ENCODE measurements at places on chromosomes 4 and X.

DNA sequence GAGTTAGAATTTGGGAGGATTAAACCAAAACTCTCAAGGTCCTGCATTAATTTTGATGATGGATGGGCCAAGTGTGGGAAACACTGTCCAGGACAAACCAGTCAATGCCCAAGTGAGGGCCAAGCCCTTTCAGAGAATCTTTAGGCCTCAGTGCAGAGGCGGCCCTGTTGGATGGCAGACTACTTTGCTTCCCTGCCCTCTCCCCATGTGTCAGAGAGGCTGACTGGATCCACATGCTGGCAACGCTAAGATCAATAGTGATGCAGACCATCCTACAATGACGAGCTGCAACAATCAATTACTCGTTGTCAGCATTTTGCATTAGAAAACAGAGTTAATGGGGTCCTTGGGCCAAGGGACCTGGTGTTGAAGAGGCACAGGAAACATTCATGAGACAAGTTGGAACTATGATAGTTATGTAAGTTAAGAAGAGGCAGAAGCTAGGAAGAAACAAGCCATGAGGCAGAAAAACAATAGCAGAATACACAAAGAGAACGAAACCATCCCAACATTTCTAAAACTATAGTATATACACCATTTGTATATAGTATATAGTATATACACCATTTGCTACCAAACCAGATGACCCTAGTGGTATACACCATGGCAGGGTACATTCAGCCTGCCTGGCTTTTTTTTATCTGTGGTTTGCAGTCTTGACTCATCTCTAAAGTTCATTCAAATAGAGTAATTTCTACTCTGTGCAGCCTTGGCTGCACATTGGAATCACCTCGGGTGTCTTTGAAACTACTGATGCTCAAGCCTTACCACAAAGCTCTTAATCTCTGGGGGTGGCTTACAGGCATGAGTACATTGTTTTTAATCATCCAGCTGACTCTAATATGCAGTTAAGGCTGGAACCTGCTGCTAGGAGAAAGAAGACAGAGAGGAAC lies 147.7 kb upstream of the GYPA start:
- no peak for DNase-seq

DNA sequence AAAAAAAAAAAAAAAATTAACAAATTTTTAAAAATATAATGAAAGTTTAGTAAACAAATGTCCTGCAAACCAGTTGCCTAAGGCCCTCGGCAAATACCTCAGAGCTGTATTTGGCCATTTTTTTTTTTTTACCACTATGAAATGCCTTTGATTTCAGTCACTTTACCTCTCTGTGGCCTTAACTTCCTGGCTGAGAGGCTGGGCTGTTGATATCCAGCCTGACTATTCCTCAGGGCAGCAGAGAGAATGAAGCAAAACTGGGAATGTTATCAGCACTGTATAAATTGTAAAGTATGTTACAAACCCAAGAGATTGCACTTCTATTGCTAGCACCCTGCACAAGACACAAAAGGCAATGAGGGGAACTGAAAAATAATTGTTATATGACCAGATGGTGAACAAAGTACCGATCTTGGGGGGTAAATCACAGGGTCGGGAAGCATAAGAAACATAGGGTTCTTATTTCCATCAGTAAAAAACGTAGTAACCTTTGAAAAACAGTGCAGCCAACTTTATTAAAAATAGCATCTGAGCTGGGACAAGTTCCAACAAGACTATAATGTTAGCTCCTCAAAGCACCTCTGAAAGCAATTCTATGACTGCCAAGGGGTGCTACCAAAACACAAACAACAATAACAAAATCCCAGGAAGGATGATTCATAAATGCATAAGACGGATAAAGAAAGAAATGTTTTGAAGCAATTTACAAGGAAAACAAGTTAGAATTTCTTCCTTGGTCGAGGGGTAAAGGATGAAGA lies 18.1 kb downstream of the USP46 start:
- no peak for DNase-seq

- no peak for DNase-seq
Measured at GRCh38 chr4:89009115-89009514, 47.9 kb downstream of the FAM13A start.

- no peak for DNase-seq
Measured at GRCh38 chrX:47577424-47577823, 4.8 kb upstream of the TIMP1 start.

DNA sequence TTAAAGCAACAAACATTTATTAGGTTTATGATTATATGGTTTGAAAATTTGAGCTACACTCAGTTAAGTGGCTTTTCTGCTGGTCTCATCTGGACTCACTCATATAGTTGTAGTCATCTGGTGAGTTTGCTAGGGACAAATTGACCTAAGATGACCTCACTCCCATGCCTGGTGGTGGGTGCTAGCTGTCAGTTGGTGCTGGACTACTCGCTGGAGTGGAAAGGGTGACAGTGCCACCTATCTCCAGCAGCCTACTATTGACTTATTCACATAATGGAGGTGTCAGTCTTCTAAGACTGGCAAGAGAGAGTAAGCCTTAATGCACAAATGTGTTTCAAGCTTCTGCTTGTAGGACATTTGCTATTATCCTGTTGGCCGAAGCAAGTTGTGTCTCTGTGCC lies 88.2 kb downstream of the TASL start:
- DNase-seq: no peak

DNA sequence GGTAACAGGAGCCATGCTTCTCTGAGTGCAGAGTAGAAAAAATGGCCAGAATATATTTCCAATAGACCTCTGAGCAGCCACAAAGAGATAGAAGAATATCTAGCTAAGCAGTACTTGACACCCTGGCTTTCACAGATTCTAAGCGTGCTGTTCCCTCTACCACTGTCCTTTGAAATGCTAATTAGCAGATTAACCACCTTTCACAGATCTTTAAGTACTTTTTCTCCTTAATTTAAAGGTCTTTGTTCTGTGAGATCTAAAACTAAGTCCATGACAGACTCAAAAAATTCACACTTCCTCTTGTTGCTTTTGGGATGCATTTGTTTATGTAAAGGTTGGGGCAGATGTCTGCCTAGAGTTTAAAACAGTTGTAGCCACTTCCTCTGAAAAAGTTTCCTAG lies 28.3 kb upstream of the MAGEC2 start:
- DNase-seq: no peak

DNA sequence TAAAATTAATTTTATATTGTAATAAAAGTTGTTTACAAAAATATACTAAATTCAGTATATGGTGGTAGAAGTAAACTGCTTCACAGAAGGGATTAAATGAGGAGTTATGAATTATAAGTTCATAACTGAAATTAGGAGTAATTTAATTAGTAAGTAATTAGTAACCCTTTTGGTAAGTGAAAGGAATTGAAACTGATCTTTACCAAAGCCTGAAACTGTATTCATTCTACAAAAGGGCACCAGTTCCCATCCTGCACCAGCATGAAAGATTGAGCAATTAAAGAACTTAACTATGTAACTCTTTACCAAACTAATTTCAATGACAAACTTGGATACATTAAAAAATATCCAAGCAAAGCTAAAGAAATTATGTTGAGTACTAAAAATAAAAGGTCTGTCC lies 8.2 kb downstream of the MED14 start:
- DNase-seq: no peak

DNA sequence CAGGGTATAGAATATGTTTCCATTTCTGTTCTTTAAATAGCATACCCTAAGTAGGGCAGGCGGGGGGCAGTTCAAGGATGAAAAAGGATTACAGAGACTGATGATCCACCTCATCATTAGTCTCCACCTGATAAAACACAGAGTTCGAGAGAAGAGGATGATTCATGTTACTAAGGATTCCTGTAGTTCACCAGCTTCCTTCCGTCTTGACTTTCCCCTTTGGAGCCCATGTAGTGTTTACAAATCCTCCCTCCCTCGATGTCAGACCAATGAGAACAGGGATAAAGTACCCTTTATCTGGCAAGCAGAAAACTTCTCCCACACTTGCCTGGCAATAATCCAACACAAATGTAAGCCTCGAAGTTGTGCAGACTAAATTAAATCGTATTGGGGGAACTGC lies 526.3 kb upstream of the FAM241A start:
- peak; percentile 13 for DNase-seq

DNA sequence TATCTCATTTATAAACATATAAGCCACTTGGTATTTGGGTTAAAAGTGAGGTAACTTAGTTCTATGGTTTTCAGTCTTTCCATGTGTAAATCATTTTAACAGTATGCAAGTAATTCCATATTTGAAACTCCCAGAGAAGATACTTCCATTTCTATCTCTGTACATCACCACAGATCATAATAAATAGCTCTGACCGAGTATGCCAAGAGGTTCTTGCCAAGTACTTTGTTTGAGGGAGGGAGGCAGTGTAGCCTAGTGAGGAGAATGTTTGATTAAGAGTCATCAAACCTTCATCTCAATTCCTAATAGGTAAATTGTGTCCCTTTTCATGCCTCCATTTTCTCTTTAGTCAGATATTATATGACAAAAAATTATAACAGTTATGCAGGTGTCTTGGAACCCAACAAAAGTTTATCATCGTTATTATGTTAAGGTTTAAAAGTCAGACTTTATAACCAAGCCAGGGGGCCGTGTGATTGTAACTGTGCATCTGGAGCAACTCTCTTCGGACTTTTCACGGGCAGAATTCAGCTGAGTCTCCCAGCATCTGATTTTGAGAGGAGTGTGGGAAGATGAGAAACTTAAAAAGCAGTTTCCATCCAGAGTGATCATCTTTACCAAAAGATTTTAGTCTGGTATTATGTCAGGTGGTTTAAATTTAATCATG lies 123.8 kb downstream of the ANK2 start:
- DNase-seq: no peak

- no peak for DNase-seq
Measured at GRCh38 chr4:42331040-42331439, 66.2 kb upstream of the SHISA3 start.

DNA sequence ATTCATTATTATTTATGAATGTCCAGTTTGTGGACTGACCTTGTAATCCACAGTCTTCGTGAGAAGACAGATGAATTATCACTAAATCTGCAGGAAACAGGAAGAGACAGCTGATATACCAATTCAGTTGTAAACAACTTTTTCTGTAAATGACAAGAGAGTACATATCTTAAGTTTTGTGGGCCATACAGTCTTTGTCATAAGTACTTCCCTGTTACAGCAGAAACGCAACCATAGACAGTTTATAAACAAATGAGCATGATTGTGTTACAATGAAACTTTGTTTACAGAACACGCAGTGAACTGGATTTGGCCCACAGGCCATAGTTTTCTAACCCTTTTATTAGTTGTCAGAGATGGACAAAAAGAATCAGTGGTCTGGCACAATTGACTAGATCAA lies 443.4 kb downstream of the PDGFC start:
- DNase-seq: no peak

GRCh38 chr4:16757080-16757521 lies 141.3 kb downstream of the LDB2 start:
- DNase-seq: no peak

DNA sequence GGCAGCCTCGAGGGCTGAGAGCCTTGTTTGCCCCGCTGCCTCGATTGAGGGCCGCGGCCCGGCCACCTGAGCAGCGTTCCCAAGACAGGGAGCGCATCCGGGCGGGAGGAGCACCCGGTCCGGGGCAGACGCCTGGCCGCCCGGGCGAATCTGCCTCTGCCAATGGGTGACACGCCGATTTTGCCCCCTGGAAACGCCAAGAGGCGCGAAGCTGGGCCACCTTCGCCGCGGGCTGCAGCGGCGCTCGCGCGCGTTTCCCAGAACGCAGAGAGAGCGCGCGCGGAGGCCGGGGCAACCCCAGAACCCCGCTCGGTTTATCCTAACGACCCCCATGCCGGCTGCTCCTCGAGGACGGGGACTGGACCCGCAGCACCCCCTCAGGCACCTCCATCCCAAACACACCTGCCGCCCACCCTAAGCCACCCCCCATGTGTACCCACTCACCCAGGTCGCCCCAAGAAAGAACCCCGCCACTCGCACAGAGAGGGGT lies 575 bp downstream of the MAP7D2 start:
- DNase-seq: no peak

- no peak for DNase-seq
Measured at GRCh38 chr4:985123-985830, 1.6 kb upstream of the IDUA start.

DNA sequence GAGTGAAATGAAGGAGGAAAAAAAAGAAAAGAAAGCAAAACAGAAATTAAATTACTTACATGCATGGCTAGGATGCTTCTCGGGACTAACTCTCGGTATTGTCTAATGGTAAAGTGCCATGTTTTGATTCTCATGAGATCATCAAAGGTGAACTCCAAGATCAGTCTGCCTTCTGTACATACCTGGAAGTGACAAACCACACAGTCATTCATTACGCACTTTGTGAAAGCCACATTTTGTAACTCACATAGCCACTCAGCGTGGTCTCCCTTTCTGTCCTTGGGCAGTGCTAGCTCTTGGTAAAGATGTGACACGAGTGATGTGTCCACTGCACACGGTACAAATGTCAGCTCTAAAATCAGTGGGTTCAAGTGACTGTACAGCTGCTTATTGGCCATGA lies 309.8 kb downstream of the LDB2 start:
- DNase-seq: peak; percentile 64

DNA sequence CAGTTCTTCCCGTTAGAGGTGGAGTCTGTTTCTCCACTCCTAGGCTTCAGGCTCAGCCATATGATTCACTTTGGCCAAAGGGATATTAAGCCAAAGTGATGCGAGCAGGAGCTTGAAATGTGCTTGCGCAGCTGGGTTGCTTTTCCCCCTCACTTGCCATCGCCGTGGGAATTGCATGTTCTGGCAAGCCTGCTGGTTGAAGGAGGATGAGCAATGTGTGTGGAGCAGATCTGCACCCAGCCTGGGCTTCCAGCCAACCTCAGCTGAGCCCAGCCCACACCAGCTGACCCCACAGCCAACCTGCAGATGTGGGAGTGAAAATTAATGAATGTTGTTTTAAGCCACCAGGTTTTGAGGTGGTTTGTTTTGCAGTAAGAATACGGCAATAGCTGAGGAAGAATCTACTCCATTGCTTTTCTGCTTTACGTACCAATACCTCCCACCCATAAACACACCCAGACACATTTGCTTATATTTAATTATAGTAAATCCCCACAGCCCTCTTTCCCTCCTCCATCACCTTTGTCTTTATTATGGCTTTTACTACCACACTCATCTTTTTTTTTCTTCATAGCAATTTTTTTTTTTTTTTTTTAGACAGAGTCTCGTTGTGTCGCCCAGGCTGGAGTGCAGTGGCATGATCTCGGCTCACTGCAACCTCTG lies 132.8 kb upstream of the FUNDC1 start:
- peak; percentile 79 for DNase-seq

GRCh38 chr4:128862608-128863311 lies 53.3 kb downstream of the JADE1 start:
- DNase-seq: no peak

DNA sequence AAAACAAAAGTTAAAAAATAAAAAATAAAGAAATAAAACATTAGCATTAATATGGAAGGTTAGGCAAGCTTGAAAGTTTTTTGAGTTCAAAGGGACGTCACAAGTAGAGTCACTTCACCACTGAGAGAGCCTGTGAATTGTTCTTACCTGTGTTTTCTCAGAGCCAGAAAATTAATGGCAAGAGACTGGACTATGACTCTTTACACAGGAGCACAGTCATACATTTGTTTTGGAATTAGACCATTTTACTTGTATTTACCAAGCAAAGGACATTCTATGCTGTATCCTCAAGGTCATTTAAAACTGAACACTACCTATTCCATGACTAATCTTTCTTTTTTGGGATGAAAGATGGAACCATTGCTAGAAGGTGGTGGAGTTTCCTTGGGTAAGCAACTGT lies 346.1 kb downstream of the FAM47B start:
- no peak for DNase-seq

All from kidney glomerular epithelial cell (primary cell).